ENCODE measurements at places on chromosomes 1 and 21. TPM values are rescaled to one million over a fixed set of nuclear protein-coding genes. Genes with fewer than 3 reads are reported as not detected.

Gene SMIM12
- total RNA-seq, result 68.4 TPM

Gene TSPAN2
- 0.44 TPM for total RNA-seq

Gene KCNA10
- total RNA-seq, result not detected

Gene FAM167B
- total RNA-seq, result 20.3 TPM

Gene TMPRSS3
- total RNA-seq, result not detected

Gene S100A3
- 9.7 TPM for total RNA-seq

Data from mammary microvascular endothelial cell (primary cell).